ENCODE measurements at places on chromosomes 11 and 22.

DNA sequence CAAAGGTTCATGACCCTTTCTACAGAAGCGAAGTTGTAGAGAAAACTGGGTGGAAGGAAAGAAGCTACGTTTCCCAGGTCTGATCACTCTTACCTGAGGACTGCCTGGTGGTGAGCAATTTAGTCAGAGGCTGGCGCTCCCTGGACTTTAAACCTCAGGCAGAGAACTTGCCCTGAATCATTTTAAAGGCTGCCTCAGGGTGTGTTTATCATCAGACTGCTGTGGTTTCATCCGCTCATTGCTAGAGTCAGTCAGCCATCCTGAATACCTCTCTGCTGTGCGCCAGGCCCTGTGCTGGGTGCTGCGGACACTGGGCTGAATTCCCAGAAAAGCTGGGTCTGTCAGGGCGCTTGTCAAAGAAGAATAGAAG lies 2.7 kb downstream of the DTX4 start:
- no peak for DNase-seq

- DNase-seq: peak; percentile 1
Observed at GRCh38 chr22:24707470-24707801, 67.1 kb downstream of the PIWIL3 start.

- peak; percentile 7 for DNase-seq
Observed at GRCh38 chr11:126212089-126212660, 593 bp downstream of the FAM118B start.

DNA sequence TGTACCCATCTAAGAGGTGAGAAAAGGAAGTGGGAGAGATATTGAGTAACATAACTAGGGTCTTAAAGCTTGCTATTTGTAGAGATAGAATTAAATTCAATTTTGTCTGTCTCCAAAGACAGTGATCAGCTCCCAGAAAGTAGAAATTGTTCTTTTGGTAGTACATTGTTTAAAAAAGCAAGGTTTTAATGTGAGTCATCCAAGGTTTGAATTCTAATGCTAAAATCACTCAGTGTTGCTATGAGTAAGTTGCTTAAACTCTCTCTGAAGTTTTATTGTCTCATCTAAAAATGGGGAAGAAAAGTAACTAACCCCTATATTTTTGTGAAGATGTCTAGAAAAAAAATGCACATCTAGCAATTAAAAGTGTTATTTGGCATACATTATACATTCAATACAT lies 1004.5 kb upstream of the CCDC90B start:
- no peak for DNase-seq

GRCh38 chr11:109708184-109708583 lies 286.2 kb downstream of the C11orf87 start:
- DNase-seq: no peak

DNA sequence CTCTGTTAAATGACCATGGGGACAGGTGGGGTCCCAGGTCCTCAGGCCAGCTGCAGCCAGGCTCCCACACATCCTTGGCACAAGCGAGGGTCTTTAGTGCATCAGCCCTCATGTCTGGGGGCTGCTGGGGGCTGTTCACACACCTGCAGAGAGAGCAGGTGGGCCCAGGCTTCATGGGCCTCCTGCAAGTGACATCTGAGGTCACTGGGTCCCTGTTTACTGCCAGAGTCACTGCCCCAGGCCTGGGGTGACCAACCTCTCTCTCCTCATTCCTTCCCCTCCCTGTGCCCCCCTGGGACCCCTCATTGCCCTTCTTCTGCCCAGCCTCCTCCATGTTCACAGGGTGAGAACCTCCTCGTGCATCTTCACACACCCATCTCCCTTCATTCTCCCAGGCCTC lies 92.4 kb downstream of the RTL6 start:
- no peak for DNase-seq

GRCh38 chr11:129815596-129816461 lies at the start of gene TMEM45B:
Gene TMEM45B, plus strand, starts transcription at chr11:129815848. Its CDS starts 36,635 bp downstream, at chr11:129852483.
- DNase-seq: no peak

All from inflammatory macrophage treated with lipopolysaccharide for 1 hour (primary cell).